Daoy (cell line): ENCODE measurements at places on chromosomes 11 and 22. TPM values are rescaled to one million over a fixed set of nuclear protein-coding genes. Genes with fewer than 3 reads are reported as not detected.

- DNase-seq = peak; percentile 65
Observed at GRCh38 chr11:820655-821511, 2.2 kb downstream of the PNPLA2 start.

GRCh38 chr22:22424210-22424800, 84.2 kb downstream of the ZNF280B start:
- DNase-seq = no peak

DNA sequence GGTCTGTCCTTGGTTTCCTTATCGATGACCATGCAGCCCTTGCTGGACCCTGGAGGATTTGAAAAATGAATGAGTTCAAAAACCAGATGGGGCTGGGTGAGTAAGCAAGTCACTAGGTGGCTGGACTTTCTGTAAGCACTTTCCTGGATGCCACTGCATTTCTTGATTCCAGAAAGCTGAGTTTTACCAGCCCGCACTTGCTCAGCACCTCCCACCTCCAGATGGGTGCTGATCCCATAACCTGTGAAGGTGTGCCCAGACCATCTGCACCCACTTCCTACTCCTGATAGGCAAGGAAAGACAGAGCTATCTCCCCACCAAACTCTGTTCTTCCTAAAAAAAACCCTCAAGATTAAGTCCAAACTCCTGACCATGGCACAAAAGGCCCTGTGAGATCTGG, 21.1 kb downstream of the ASCC2 start:
- no peak for DNase-seq

- DNase-seq = no peak
Observed at GRCh38 chr11:7974668-7975067, 9.4 kb upstream of the NLRP10 start.

DNA sequence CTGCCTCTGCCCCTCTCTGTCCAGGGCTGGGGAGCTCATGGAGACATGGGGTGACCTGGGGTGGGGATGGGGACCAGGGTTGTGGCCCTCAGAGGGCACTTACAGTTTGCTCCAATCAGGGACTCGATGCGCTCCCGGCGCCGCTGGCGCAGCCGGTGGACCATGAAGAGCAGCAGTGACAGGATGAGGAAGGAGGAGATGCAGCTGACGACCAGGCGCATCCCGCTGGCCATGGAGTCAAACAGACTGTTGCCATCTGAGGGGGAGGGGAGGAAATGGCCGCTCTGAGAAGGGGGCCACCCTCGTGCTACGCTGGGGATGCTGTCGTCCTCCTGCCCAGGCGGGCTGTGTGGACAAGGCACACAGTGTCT, 80.5 kb downstream of the DGCR2 start:
- no peak for DNase-seq

GRCh38 chr11:14904745-14905103, 12.7 kb upstream of the CYP2R1 start:
- DNase-seq = peak; percentile 70

- no peak for DNase-seq
Observed at GRCh38 chr11:61959678-61960077, 7.8 kb downstream of the FTH1 start.

GRCh38 chr11:128598506-128599150, 11.3 kb upstream of the ETS1 start:
- DNase-seq = no peak

DNA sequence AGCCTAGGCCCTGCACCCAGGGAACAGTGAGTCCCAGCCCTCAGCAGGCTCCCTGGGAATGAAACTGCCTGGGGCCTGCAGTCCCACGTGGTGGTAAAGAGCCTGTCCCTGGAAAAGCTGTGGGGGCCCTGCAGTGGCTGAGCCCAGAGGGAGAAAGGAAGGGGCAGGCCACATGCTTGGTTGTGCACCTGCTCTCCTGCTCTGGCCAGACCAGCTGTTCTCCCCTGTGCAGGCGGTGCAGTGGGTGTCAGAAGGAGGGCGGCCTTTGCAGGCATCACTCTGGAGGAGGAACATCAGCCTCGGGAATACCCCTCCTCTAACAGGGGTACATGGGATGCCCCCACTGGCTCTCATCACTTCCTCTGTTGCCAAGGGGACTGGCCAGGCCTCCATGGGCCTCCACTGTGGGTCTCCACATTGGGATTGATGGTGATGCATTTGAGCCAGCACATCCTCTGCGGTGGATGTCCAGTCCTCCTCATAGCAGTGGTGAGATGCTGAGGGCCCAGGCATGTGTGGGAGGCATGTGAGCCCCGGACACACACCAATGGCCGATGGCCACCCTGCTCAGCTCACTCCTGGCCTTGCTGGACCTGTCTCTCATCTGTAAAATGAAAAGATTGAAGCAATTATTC, 690.4 kb downstream of the BRD1 start:
- no peak for DNase-seq

GRCh38 chr22:29536411-29536810, 17.1 kb downstream of the THOC5 start:
- no peak for DNase-seq

DNA sequence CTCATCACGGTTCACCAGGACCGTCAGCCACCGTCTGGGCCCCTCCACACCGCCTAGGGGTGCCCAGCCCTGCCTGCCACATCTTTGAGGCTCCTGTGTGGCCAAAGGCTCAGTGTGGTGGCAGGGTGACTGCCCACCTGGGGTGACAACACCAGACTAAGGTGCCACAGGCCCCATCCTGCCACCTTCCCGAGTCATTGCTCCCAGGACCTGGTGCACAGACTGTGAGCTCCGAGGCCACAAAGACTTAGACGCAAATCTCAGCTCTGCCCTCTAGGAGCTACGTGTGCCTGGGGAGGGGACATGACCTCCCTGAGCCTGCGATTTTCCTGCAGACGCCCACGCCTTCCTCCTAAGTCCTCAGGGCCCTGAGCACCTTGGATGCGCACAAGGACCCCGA, 36.5 kb downstream of the KIAA0930 start:
- DNase-seq = no peak

DNA sequence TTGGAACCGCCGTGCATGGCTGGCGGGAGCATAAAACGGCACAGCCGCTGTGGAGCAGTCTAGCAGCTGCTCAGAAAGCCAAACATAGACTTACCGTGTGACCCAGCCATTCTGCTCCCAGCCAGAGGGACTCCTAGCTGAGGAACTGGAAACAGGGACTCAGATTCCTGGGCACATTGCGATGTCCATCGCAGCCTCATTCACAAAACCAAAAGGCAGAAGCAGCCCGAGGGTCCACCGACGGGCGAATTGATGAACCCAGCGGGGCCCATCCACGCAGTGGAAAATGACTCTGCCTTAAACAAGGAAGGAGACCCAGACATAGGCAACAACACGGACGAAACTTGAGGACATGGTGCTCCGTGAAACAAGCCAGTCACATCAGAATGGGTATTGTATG, 5.7 kb upstream of the MUC5B start:
- no peak for DNase-seq

DNA sequence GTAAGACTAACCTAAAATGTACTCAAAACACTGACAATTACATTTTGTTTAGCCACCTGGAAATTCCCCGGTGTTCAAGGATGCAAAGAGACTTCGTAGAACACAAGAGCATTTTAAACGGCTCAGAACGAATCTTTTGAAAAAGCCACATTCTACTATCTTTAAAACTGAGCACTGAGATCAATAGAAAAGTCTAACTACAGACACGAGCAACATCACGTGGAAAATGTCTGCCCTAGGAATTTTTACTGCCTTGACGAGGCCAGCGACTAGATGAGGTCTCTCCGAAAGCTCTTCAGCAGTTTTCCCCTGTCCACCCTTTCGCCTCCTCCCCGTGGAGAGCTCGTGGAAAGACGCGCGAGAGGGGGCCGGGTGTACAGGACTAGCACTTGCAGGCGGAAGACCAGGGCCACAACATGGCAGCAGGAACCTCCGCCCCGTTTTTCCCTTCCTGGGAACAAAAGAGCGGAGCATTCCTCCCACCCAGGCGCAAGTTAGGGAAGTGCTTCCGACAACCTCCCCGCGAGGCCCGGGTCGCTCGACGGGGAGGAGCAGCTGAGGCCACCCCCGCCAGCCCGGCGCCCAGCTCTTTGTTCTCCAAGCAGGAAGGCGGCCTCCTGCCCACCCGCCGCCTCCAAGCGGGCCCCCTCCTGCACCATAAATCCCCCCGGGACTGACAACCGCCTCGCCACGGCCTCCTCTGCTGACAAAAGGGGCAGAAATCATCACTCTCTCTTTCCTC, 1.1 kb downstream of the EIF4G2 start:
- peak; percentile 39 for DNase-seq

DNA sequence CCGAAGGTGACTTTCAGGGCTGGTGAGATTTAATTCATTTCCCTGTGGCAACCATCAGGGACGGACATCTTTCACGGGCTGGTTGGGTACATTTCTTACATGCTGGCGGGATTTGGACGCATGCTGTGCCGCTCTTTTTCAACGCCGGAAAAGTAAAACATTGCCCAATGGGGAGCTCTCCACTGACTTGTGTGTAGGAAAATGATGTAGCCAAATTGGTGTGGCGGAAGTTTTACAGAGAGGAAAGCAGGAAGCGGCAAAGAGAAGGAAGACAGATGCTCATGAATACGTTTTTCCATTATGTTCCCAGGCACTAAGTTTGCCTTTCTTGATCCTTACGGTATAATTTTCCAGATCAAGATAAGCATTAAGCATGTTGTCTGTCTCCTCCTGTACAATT, 375.8 kb downstream of the NTM start:
- DNase-seq = no peak

GRCh38 chr22:36976606-36977005, 42.6 kb downstream of the TST start:
- DNase-seq = no peak

DNA sequence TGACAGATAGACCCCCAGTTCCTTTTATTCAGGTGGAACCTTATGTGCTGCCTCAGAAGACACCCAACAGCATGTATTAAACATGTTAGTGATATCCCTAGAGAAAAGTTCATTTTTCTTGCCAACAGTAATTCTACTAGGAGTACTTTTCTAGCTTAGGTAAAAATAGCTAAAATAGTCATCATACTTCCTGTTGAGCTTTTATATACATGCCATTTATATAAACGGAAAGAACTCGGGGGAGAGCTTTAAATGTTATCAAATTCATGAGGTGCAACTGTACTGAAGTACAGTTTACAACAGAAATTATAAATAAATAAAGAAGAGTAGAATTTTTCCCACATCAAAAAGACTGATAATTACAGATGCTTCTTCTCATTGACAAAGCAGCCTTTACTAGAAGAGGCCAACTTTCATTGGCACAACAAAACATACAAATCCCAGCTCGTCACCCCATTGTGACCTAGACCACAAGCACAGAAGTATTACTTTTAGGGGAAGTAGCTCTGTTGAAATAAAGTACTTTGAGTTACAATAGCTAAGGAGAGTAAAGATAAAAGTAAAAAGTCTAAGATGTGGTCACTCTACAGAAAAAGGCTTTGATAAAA, 59.1 kb upstream of the POU2AF2 start:
- DNase-seq = no peak

DNA sequence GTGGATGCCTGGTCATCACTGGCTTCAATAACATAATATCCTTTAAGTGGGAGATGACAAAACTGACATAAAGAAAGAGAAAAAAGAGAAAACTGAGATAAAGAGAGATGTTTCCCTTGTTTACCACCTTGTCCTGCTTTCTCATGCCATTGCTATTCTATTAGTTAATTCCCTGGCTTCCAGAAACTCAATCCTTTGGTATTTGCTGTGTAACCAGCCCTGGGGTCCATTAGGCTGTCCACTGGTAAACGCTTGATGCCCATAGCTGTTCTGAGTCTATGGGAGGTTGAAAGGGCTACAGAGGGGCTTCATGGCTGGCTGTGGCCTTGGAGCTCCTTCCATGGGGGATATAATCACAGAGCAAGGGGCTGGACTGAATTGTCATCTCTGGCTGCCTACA, 243.4 kb upstream of the PLET1 start:
- no peak for DNase-seq

DNA sequence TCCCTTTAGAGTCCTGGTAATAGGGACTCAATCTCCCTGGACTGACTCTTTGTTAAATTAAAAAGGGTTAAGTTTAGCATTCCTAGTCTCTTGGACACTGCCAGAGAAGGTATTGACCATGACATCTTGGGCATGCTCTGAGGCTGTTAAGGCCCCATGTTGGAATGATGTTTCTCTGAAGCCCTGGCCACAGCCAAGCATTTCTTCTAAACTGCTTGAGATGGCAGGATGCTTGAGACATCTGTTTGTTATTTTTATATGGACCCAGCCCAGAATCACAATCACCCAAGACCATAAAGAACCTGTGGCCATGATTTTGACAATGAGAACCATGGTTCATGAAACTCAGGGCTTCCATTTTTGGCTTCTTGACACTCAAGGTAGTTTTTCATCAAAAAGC, 5.5 kb upstream of the ANKK1 start:
- DNase-seq = no peak

DNA sequence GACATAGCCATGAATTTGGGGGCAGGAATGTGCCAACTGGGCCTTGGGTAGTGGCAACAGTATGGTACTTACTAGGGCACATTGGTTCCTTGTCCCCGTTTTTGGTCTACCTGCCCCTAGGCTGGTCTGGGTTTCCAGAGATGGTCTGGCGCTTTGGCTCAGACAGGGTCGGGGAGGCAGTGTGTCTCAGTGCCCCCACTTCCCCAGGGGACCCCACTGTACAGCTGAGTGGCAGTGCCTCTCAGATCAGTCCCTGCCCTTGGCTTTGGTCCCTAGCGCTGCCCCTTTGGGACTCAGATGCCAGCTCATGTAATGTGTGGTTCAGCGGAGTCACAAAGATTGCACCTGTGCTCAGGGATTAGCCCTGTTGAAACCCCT, 3.3 kb downstream of the RIC8A start:
- no peak for DNase-seq

DNA sequence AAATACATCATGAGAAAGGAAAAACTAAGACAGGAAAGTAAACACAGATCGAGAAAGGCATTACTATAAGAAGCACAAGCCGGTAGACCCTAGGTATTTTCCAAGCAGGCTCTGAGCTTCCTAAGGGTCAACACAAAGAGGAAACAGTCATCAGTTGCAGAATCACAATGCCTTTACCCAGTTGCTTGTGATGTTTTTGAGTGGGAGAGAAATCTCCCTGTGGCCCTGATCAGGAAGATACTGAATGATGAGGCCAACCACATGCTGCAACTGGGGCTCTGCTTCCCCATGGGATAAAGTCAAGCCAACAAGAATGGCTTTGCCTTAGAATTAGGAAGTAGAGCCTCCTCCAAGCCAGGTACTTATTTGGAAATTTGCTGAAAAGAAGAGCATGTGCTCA, 132.6 kb downstream of the MICAL2 start:
- DNase-seq = no peak

DNA sequence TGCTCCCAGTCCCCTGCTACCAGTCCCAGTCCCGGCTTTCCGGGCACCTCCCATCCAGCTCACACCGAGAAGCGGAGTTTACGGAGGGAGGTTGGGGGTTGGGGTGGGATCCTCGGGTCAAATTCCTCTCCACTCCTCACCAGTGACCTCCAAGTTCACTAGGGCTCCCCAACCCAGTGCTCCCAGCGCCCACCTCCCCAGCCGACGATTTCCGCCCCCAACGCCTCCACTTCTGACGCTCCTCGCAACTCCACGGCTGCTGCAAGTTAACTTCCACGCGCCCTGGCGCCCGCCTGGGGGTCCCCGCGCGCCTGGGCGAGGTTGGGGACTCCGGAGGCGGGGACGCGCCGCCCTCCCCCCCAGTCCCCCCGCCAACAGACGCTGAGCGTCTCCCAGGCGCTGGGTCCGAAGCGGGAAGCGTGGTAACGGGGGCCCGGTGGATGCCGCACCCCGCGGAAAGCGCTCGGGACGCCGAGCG, 526 bp downstream of the TPST2 start:
- peak; percentile 48 for DNase-seq

The KREMEN1 gene
- total RNA-seq = 0.36 and 1.4 TPM in 2 replicates

The MRGPRX1 gene
- total RNA-seq = not detected in 2 replicates

The TRIM48 gene
- total RNA-seq = not detected in 2 replicates

The PPP2R1B gene
- total RNA-seq = 43.0 and 49.0 TPM in 2 replicates

The DRD4 gene
- total RNA-seq = not detected in 2 replicates

The PRR5 gene
- 2.1 and 3.0 TPM in 2 replicates for total RNA-seq

The NAALADL1 gene
- total RNA-seq = not detected in 2 replicates

The USH1C gene
- total RNA-seq = not detected in 2 replicates
